ENCODE measurements at places on chromosomes 16 and 17. TPM values are rescaled to one million over a fixed set of nuclear protein-coding genes. Genes with fewer than 3 reads are reported as not detected.

Gene GOT2
- total RNA-seq: 24.6 TPM

Gene ZNF423
- 8.0 TPM for total RNA-seq

Gene RHBDL3
- 1.6 TPM for total RNA-seq

Gene BAHCC1
- 9.5 TPM for total RNA-seq

Gene SLC13A2
- 0.20 TPM for total RNA-seq

Gene NUP88
- total RNA-seq: 56.1 TPM

Gene ZP2
- 0.69 TPM for total RNA-seq

Gene ACADVL
- total RNA-seq: 261 TPM

Gene KLHL10
- total RNA-seq: 0.20 TPM

Gene KCNJ18
- total RNA-seq: not detected

Gene TEKT5
- total RNA-seq: 0.59 TPM

Gene RGS9
- total RNA-seq: 4.6 TPM

Gene SPIRE2
- total RNA-seq: 3.6 TPM

Gene SYCE1L
- total RNA-seq: 0.99 TPM

Gene GSE1
- 57.6 TPM for total RNA-seq

Gene DUS1L
- total RNA-seq: 35.7 TPM

Gene OTOA
- 0.10 TPM for total RNA-seq

Gene TACO1
- 7.4 TPM for total RNA-seq

Gene CSH1
- total RNA-seq: not detected

Gene RTN4RL1
- 3.0 TPM for total RNA-seq

Gene CNGB1
- total RNA-seq: 0.20 TPM

Gene TBX4
- total RNA-seq: 0.69 TPM

Gene CETP
- 2.9 TPM for total RNA-seq

Gene KRT13
- total RNA-seq: 2.9 TPM

Gene HP
- total RNA-seq: 12.7 TPM

Gene TBC1D3I
- total RNA-seq: not detected

Gene KRTAP3-2
- 2.3 TPM for total RNA-seq

Gene VPS35L
- 34.4 TPM for total RNA-seq

Gene CCL8
- total RNA-seq: 3.1 TPM

Gene INTS2
- total RNA-seq: 18.0 TPM

Gene KAT7
- total RNA-seq: 35.6 TPM

Gene CIBAR2
- total RNA-seq: not detected

Gene RABEP1
- total RNA-seq: 29.5 TPM

Gene CSF3
- total RNA-seq: not detected

Gene CARD14
- 7.3 TPM for total RNA-seq

Gene RASL10B
- 0.49 TPM for total RNA-seq

Data from skin of body (tissue), 3 donors.